ENCODE measurements at places on chromosomes 1 and 21.

- no peak for DNase-seq
Observed at GRCh38 chr1:33815061-33815460, 48.8 kb upstream of the HMGB4 start.

GRCh38 chr1:233664804-233665574, 51.1 kb downstream of the KCNK1 start:
- DNase-seq = no peak

DNA sequence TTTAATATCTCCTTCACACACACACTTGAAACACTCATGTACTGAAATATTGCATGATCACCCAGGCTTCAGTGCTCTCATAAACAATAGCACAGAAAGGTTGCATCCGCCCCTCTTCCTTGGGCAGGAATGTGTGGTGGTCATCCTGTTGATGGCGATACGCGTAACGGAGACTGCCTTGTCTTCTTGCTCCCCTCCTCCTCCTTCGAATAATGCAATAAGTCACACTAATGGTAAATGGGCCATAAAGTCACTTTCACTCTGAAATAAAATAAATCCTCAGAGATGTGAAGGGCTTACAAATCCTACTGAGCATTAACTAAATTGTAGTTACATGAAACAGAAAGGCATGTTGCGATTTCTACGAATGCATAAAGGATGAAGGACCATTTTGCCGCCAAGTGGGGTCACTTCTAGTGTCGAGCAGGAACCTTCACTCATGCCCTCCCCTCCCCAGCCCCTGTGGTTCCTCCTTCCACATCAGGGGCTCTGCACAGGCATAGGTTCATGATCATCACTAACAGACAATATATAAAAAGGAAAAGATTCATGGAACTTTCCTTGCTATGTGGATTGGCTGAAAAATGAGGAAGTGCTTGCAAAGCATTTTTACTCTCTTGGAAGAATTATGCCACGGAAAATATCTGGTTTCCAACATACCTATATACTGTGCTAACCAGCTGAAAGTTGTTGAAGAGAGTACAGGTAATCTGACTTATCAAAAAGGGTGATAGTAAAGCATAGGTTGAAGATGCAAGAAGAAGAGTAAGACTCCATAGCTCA, 1.2 kb upstream of the PGBD5 start:
- no peak for DNase-seq

GRCh38 chr1:4001461-4001860, 101.4 kb upstream of the C1orf174 start:
- no peak for DNase-seq

- DNase-seq = no peak
Observed at GRCh38 chr1:5296095-5296494, 641.7 kb downstream of the AJAP1 start.

- DNase-seq = no peak
Observed at GRCh38 chr21:16800536-16801275, 712.1 kb upstream of the CXADR start.

- no peak for DNase-seq
Observed at GRCh38 chr1:213399695-213400094, 348.7 kb downstream of the RPS6KC1 start.

- no peak for DNase-seq
Observed at GRCh38 chr21:46560568-46561444, 44.1 kb downstream of the S100B start.

DNA sequence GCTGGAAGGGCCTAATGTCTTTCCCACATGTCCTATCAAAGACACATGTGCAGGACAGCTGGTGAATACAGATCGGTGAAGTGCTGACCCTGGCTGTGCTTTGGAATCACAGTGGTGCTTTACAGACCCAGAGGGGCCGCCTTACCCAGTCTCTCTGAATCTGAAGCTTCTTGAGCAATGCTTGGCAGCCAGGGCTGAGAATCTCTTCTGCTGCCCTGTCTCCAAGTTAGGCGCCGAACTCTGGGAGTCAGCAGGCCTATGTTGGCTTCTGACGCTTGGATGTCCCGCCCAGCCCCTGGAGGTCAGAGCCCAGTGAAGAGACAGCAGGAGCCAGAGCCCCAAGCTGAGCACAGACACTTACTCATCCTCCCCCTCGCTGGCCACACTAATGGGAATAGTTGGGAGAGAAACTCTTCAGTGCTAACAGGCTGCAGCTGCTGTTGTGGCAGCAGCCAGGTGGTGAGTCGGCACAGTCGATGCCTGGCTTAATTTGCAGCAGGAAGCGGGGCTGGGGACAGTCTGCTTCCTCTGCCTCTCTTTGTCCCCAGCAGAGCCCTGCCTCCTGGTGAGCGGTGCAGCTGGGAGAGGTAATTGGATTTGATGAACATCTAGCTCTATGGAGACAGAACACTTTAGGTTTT, 68.1 kb downstream of the URB2 start:
- DNase-seq = peak; percentile 69

GRCh38 chr1:232283864-232284263, 346.1 kb downstream of the SIPA1L2 start:
- no peak for DNase-seq

GRCh38 chr1:185610954-185611353, 123.2 kb upstream of the HMCN1 start:
- no peak for DNase-seq

- no peak for DNase-seq
Observed at GRCh38 chr1:151565502-151566189, 25.5 kb downstream of the TUFT1 start.

GRCh38 chr1:205065666-205066065, 18.6 kb downstream of the TMEM81 start:
- no peak for DNase-seq

DNA sequence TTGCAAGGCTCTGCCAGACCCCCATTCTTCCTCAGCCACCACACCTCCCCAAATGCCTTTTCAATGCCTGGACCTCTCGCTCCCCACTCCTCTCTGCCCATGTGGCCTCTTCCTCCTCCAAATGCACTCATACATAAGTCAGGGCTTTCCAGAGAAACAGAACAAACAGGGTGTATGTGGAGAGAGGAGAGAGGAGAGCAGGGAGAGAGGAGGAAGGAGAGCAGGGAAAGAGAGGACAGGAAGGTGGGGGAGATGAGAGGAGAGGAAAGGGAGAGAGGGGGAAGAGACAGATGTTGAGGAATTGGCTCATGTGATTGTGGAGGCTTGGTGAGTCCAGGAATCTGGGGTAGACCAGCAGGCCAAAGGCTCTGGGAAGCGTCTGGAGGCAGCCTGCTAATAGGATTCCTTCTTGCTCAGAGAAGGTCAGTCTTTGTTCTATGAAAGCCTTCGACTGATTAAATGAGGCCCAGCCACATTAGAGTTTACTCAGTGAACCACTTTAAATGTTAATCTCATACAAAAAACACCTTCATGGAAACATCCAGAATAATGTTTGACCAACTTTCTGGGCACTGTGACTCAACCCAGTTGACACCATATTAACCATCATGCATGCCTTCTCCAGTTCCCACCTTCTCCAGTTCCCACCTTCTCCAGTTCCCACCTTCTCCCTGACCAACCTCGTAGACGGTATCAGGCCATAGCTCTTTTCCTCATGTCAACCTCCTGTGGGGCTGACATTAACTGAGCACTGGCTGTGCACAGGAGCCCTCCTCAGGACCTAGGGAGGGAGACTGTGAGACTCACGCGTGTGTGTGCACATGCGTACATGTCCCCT, 11.3 kb upstream of the LGR6 start:
- no peak for DNase-seq

GRCh38 chr1:79259390-79260336, 253.1 kb upstream of the ADGRL4 start:
- no peak for DNase-seq

DNA sequence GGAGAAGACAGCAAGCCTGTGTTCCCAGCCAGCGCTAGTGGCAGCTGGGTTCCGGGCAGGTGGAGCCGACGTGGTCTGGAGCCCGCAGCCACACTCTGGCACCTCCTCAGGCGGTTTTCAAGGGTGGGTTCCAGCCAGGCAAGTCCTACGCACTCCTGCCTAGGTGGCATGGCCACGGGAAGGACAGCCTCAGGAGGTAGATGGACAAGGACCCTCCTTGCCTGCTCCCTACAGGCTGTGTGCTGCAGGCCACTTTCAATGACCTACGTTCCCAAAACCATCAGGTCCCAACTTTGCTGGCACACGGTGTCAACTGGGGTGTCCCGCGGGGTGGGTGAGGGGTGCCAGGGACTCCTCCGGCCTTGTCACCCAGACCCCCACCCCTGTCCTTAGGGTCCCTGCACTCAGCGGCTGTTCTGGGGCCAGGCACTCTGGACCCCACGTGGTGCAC, 6.7 kb upstream of the PTGER3 start:
- DNase-seq = no peak

GRCh38 chr1:25695090-25695770, 78.6 kb downstream of the MAN1C1 start:
- no peak for DNase-seq

DNA sequence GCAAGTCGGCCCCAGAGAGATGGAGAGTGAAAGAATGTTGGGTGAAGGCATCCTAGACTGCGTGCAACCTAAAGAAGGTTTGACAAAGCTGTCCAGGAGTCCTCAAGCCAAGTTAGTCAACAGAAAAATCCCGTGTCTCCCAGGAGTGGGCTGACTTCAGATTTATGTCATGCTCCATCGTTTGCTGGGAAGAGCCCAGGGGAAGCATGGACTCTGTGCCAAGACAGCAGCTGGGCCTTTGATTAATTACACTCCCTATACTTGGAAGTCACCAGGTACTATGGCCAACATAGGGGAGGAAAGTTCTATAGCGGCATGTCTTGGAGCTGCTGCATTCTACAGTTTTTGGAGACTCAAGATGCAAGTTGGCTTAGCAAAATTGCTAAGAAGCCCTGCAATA, 247.4 kb downstream of the KAZN start:
- no peak for DNase-seq

- no peak for DNase-seq
Observed at GRCh38 chr21:46006547-46007491, 25.2 kb downstream of the COL6A1 start.

GRCh38 chr1:39270368-39270767, 65.9 kb downstream of the MACF1 start:
- DNase-seq = no peak

GRCh38 chr1:31891280-31891679, 46.9 kb downstream of the PTP4A2 start:
- DNase-seq = no peak

GRCh38 chr1:184362876-184363275, 24.0 kb upstream of the C1orf21 start:
- no peak for DNase-seq

- no peak for DNase-seq
Observed at GRCh38 chr1:60052601-60053000, 21.0 kb downstream of the C1orf87 start.

DNA sequence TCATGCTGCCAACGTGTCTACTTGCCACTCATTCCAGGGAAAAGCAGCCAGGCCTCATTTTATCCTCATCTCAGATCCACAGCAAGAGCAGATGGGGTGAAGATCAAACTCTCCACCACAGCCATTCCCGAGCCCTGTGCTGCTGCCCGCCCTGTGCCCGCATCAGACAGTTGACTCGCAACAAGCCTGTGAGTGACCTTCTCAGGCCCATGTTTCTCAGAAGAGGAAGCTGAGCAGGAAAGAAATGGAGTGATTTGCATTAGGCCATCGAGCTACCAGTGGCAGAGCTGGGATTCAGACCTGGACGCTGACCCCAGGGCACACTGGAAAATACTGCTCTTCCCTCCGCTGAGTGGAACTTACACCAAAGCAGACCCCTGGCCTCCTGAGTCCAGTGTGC, 1.2 kb downstream of the CNR2 start:
- DNase-seq = no peak

GRCh38 chr1:150364231-150365003, 470 bp downstream of the RPRD2 start:
- DNase-seq = peak; percentile 53

- DNase-seq = no peak
Observed at GRCh38 chr1:162417650-162418049, 5.7 kb upstream of the SH2D1B start.

DNA sequence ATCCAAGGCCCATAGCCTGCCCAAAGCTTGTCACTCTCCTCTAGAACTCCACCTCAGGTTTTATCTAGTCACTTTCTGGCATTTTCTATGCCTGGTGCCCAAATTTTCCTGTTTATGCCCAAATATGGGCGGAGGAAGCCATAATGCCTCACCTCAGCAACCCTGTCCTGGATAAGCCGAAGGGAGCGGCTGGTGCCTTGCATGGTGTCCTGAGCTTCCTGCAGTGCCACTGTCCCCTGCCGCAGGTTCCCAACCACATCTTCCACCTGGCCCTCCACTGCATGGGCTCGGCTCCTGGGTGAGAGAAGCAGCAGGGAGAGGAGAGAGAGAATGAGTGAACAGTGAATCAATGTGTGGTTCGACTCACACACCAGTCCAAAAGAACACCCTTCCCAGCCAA, 34.2 kb downstream of the CAMK1G start:
- no peak for DNase-seq

GRCh38 chr1:244339073-244339692, 112.5 kb downstream of the ADSS2 start:
- no peak for DNase-seq

GRCh38 chr1:234719454-234720251, 109.7 kb upstream of the IRF2BP2 start:
- no peak for DNase-seq

DNA sequence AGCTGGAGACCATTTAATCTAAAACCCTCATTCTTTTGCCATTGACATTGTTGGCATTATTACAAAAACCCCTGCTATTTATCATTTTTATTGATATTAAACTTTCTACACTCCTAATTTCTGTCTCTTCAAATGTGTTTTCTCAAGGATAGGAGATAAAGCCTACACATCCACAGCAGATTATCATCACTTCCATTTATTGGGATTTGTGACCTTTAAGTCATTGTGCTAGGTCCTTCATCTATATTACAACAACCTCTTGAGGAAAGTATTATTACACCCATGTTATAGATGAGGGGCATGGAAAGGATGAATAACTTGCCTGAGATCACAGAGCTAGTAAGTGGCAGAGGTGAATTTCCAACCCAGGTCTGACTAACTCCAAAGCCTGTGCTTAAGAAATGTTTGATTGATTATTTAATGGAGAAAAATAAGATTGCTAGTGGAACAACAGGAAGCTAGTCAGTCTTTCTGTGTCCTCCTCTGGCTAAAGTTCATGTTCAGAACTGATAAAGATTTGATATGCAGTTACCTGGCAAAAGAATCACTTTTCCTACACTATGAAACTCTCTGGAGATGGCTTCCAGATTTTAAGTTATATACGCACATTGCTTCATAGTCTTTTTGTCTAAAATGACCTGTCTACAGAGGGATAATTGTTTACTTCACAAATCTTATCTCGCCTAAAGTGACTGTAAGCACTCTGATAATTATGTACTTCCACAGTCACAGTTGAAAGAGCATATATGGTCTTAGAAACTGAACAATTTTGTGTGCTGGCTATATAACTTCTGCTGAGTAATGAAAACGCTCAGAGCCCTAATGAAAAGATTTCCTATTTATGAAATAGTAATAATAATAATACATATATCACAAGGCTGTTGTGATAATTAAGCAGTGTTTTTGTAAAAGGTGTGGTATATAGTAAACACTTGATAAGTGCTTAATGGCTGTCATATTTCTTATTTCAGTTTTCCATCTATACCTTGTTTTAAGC, 15.0 kb downstream of the FMO5 start:
- no peak for DNase-seq

DNA sequence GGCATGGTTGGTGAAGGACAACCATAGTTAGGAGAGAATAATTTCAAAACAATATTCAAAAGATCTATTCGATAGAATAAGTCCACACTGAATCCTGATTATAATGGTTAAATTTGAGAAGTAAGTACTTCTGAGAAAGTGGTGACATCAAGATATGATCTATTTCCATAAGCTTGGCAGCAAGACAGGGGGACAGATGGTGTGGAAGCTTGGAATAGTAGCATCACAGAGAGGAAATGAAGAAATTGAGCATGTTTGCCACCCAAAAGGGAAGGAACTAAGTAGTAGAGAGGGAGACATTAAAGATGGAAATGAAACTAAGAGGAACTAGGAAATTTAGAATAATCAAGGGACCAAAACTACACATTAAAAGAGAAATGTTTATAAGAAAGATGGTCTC, 94.5 kb downstream of the OLFM3 start:
- DNase-seq = no peak

Data from NCI-H1417 treated with DMSO at 0.1 percent for 48 hours (cell line).